Esophagus squamous epithelium (tissue), 5 donors: ENCODE measurements at places on chromosomes 11 and 22. TPM values are rescaled to one million over a fixed set of nuclear protein-coding genes. Genes with fewer than 3 reads are reported as not detected.

Gene SLC6A5
- total RNA-seq = not detected

Gene POU2AF2
- not detected for total RNA-seq

Gene SLC22A8
- total RNA-seq = not detected

Gene ME3
- total RNA-seq = 1.9 TPM

Gene POU2AF1
- 1.8 TPM for total RNA-seq

Gene TRIM51
- not detected for total RNA-seq

Gene ANO3
- total RNA-seq = not detected

Gene OR51B2
- not detected for total RNA-seq

Gene OR52I2
- total RNA-seq = not detected

Gene APLNR
- total RNA-seq = 0.30 TPM

Gene KRTAP5-1
- not detected for total RNA-seq

Gene BCL2L13
- total RNA-seq = 47.3 TPM

Gene GRAP2
- 1.2 TPM for total RNA-seq

Gene EHBP1L1
- 87.9 TPM for total RNA-seq

Gene FREY1
- total RNA-seq = 1.2 TPM

Gene GLYATL2
- not detected for total RNA-seq

Gene CADM1
- 11.1 TPM for total RNA-seq

Gene DCHS1
- 3.0 TPM for total RNA-seq

Gene UBQLN3
- not detected for total RNA-seq

Gene SCGB1D2
- 1.5 TPM for total RNA-seq

Gene OR5P2
- total RNA-seq = 1.5 TPM

Gene OR5D13
- total RNA-seq = not detected

Gene CSRP3
- total RNA-seq = not detected

Gene PDGFB
- 6.1 TPM for total RNA-seq
